ENCODE measurements at places on chromosomes 3 and 15.

- no peak for DNase-seq
These were observed 4.1 kb downstream of the XCR1 start for GRCh38 chr3:46022909-46023785.

DNA sequence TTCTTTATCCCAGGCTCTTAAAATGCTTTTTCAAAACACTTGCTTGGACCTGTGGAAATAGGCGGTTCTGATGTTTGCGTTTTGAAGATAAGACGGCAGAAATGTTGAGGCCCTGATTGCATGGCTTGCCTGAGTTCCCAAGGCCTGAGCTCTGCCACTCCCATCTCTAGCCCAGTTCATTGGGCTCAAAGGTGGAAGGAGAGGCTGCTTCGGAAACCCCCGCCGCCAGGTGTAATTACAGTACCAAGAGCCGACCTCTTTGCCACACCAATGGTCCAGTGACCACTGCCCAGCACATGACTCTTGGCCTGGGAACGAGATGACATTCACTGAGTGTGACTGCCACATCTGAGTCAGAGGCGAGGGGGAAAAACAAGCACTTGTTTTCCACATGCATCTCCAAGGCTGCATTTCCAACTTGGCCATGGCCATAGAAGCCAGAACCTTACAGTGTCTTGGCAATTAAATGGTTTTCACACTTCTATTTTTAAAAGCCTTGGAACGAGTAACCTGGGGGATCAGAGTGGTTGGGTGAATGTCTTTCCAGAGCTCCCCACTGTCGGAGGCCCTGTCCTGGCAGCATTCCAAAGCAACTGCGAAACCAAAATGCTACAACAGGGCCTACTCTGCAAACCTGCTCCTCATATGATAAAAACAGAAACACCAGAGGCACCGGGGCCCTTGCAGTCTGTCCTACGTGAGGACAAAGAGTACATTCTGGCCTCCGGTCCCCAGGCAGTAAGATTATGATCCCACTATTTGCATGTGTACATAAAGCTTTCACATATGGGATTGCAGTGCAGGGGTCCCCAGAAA is 63.8 kb upstream of the CGNL1 start:
- no peak for DNase-seq

- DNase-seq = peak; percentile 99
These were observed at the start of gene ABTB1 for GRCh38 chr3:127672429-127673190. ABTB1 (plus strand) TSS chr3:127672952; CDS start chr3:127673026, 74 bp downstream.

DNA sequence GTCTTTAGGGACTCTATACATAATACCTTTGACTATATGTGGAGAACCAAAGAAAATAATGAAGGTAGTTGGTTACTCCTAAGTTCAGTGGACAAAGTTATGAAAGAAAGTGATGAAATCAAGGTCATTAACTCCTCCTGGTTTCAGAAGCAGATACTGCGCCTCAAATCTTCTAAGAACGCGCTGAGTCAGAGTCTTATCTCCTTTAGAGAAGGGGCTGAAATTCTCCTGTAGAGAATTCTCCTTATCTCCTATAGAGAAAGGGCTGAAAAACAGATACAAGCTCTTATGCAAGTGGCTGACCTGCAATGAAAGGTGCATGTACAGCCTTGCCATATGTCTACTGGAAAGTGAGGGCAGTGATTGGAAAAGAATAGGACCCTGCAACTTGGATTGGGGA is 824.2 kb downstream of the NSUN3 start:
- DNase-seq = no peak

DNA sequence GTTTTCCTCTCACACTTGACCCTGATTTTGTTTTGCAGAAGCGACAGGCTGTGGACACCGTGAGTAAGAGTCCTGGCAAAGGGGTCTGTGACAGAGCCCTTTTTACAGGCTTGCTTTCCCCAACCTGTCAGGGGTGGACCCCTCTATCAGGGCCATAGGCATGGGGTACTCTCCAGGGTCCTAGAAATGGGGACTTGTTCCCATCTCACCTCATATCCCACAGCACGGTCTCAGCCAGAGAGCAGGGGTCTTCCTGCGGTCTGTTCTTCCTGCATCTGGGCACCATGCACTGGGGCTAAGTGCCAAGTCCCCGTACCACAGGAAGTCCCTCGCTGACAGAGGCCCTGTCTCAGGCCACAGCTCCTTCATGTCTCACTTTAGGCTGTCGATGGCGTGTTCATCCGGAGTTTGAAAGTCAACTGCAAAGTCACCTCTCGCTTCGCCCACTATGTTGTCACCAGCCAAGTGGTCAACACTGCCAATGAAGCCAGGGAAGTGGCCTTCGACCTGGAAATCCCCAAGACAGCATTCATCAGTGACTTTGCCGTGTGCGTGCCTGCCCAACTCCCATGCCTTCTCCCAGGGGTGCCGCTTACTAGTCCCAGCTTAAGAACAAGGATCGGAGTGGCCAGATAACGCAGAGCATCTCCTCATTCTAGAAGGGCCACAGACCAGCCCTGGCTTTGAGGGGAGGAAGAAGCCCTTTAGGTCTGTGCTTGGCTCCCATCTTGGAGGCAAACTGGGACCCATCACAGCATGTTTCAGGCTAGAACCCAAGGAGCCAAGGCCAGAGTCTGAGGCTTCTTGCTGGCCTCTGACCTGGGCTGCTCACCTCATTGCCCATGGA is 783 bp downstream of the ITIH1 start:
- no peak for DNase-seq

Data from GM13977 (cell line).